Activated T-helper 1 cell treated with anti-CD3 and anti-CD28 coated beads, Interleukin-2, amount 50 U/mL, for 16 hours (primary cell): ENCODE measurements at places on chromosomes 11 and 22.

DNA sequence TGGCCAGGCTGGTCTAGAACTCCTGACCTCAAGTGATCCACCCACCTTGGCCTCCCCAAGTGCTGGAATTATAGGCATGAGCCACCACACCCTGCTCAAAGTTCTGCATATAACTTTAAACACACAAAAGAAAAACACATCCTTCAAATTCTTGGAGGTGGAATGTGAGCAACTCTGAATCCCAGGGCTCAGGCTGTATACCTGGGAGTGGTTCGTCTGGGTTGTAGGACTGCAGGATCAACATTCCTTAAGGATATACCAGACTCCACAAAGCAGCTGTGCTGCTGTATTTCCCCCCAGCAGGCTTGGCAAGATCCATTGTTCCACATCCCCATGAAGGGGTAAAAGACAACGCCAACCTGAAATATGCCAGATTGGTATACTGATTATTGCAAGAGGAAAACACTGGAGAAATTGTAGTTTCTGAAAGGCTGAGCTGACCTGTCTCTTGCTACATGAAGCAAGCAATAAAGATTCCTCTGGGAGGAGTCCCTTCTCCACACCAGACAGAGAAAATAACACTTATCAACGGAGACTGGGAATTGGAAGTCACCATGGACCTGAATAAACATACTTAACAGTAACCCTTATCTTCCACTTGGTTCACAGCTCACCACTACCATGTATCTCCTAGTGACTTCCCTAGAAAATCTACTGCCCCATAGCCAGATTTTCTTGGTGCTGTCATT is 12.2 kb upstream of the RPS3 start:
- DNase-seq, result no peak

DNA sequence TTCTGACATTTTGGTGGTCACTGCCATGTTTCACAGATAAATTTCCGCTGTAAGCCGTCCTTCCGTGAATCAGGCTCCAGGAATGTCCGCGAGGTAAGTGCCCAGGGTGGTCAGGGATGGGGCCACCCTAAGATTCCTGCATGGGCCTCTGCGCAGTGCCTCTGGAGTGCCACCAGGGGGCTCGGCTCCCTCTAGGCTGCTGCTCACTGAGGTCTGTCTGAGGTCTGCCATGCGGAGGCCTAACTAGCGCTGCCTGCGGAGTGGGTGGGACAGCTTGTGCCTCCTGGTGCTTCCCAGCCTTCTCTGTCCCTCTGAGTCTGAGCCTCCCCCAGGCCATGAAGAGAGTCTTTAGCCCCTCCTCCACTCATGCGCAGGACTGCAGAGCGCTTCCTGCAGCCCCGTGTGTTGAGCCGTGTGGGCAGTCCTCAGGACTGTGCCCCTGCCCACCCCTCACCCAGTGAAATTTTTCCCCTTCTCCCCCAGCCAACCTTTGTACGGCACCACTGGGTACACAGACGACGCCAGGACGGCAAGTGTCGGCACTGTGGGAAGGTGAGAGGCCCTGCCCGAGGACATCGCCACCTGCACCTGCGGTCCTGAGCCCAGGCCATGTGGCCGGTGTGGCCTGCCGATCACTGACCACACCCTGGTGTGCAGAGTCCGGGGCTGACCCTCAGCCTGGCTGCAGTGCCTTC is 11.9 kb upstream of the MDK start:
- no peak for DNase-seq

- DNase-seq, result no peak
Measured at GRCh38 chr11:85663080-85663752, 1.7 kb downstream of the CREBZF start.

GRCh38 chr11:78208257-78209165 is 19.8 kb downstream of the USP35 start:
- DNase-seq, result no peak

- no peak for DNase-seq
Measured at GRCh38 chr11:34206407-34207300, 101.2 kb downstream of the NAT10 start.

DNA sequence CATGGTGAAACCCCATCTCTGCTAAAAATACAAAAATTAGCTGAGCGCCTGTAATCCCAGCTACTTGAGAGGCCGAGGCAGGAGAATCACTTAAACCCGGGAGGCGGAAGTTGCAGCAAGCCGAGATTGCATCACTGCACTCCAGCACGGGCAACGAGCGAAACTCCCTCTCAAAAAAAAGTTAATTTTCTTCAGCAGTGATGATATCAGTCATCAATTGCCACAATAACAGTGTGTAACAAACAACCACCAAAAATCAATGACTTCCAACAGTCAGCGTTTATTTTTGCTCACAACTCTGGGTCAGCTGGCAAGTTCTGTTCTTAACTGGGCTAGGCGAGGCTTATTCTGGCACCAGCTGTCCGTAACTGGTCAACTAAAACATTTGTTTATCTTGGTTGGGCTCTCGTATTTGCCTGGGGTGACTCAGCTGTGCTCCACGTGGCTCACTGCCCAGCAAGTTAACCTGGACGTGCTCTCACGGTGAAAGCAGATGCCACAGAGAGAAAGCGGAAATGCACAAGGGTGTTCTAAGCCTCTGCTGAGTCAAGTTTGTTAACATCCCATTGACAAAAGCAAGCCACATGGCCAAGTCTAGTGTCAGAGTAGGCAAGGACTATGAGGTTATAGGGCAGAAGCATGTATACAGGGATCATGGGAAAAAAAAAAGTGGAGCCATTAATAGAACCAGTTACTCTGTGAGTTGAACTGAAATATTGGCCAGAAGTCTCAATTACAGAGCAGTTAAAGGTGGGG is 52.1 kb downstream of the LHFPL7 start:
- DNase-seq, result no peak
